ENCODE measurements at places on chromosomes 16 and 17. TPM values are rescaled to one million over a fixed set of nuclear protein-coding genes. Genes with fewer than 3 reads are reported as not detected.
A peak's percentile ranks its signal among the peaks of the same experiment; 100 is the strongest.

DNA sequence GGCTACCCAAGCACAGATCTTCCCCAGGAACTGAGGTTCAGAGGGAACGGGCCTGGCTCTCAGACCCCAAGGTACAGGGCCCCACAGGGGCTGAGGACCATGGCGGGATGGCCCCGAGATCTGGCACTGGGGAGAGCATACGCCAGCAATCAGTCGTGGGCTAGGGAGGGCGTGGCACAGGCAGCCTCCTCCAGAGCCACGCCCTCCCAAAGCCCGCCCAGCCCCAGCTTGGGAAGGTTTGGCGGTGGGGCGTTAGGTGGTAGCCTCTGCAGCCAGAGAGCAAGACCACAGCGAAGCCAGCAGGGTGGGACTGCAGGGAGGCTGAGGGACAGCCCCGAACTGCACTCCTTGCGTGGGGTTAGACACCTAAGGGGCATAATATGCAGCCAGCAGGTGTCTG, 11.6 kb downstream of the WNT9B start:
- no peak for DNase-seq
- H3K27ac ChIP-seq, result no peak overlapping the region
- H3K36me3 ChIP-seq, result no peaks in the 10 kb centered on the region
- no peaks in the 10 kb centered on the region for H3K4me1 ChIP-seq
- peaks cover 69% of the 10 kb centered on the region for H3K27me3 ChIP-seq
- H3K4me3 ChIP-seq, result no peak overlapping the region

The CCL14 gene
- total RNA-seq, result not detected

The DHRS7B gene
- 15.3 TPM for total RNA-seq

DNA sequence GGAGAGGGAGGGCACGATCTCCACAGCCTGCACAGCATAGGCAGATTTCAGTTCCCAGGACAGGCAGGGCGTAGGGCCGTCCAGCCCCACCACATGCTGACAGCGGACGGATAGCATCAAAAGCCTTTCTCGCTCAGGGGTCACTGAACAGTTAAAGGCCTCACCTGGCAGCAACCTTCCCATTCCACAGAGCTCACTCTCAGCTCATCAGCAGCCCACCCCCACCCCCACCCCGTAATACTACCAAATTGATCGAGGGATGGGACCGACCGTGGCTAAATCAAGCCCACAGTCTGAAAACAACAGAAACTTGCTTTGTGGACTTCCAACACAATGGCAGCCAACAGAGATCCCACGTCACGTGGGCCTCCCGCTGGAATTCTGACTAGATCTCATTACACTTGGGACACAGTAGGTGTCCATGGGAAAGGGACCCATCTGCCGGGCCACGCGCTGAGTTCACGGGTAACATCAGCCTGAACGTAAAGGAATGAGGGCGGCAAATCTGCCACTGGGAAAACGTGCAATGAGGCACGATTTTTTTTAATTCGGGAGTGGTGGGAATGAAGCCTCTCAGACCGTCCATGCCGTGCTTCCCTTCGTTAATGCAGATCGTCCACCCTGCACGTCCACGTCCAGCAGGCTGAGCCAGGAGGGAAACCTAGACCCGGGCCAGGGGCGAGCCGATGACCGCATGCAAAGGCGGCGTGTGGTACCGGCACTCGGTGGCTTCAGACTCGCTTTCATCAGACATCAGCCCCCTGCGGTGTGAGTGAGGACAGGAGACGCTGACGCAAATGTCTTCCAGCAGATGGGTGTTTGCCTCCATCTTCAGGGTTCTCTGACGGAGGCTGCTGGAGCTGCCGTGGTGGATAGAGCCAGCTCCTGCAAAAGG, 92.1 kb downstream of the TBC1D16 start:
- DNase-seq, result no peak
- no peaks in the 10 kb centered on the region for H3K4me1 ChIP-seq
- H3K36me3 ChIP-seq, result peaks cover 24% of the 10 kb centered on the region

The DDX5 gene
- 384 TPM for total RNA-seq

The SDK2 gene
- total RNA-seq, result not detected

DNA sequence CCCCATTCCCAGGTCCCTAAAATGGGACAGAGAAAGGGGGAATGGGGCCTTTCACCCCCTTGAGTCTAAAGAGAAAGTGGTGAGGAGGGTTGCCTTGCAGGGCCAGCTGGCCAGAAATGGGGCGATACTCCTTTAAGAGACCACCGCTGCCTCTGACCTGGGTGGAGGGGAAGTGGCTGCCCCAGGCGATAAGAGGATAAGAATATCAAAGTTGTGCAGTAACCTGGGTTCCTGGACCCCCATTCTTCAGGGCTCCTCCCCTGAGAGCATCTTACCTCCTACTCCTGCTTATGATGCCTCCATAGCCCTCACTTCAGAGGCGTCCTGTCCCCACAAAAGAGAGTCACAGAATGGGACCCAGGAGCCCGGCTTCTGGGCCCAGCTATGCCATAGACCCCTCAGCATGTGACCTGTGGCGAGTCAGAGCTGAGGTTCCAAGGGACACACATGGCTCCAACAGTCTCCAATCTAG, 5.2 kb upstream of the TSPOAP1 start:
- no peak for DNase-seq
- H3K27ac ChIP-seq, result no peak overlapping the region
- peaks cover 9% of the 10 kb centered on the region for H3K27me3 ChIP-seq
- peaks cover 9% of the 10 kb centered on the region for H3K4me1 ChIP-seq
- peaks cover 4% of the 10 kb centered on the region for H3K36me3 ChIP-seq
- no peak overlapping the region for H3K4me3 ChIP-seq

The TMED6 gene
- total RNA-seq, result 1.7 TPM

- no peaks in the 10 kb centered on the region for H3K4me1 ChIP-seq
- no peak overlapping the region for H3K4me3 ChIP-seq
- no peaks in the 10 kb centered on the region for H3K36me3 ChIP-seq
These were observed 28.8 kb downstream of the SYT17 start for GRCh38 chr16:19196871-19197270.

The SCARF1 gene
- total RNA-seq, result 0.37 TPM

DNA sequence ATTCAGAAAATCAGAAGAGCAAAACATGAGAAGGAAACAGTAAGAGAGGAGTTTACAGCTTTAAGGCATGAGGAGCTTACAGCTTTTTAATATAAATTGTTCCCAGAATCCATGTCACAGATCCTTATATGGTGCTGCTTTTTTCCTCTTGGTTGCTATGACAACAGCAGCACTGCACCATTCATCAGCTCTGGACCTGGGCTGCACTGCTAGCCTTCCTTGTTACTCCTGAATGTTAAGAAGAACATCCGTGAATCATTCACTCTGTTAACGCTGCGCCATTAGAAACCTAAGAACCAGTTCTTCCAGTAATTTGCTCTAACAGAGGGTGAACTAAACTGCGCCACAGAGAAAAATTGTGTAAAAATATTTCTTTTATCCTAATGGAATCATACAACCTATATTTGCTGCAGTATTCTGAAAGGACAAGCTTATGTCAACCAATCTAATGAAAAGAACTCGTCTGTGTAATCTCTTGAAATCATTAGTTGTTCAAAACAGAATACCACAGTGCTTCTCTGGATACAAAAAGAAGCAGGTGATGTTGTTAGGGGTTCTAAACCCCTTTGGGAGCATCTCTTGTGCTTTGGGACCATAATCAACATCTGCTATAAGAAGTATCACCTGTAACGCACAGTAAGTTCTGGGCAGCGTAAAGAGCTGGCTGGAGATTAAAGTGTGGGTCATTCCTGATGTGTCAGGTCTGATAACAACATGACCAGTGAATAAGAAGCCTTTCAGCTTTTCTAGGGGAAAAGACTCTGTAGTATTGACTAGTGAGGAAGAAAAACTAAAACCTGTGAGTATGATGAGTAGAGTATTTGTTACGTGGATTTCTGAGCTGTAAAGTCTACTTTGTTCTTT, 151.2 kb downstream of the TANC2 start:
- peaks cover 8% of the 10 kb centered on the region for H3K4me1 ChIP-seq
- H3K36me3 ChIP-seq, result peaks cover 7% of the 10 kb centered on the region
- H3K27ac ChIP-seq, result peak overlapping the region; percentile 79

- peaks cover 3% of the 10 kb centered on the region for H3K36me3 ChIP-seq
- no peak for DNase-seq
- peaks cover 15% of the 10 kb centered on the region for H3K4me1 ChIP-seq
- H3K4me3 ChIP-seq, result peak overlapping the region; percentile 9
These were observed 5.2 kb upstream of the HOXB13 start for GRCh38 chr17:48733632-48734328.

GRCh38 chr17:43924558-43924957, 17.2 kb upstream of the MPP2 start:
- no peak for DNase-seq
- peaks cover 100% of the 10 kb centered on the region for H3K27me3 ChIP-seq
- peaks cover 8% of the 10 kb centered on the region for H3K36me3 ChIP-seq
- H3K4me1 ChIP-seq, result peaks cover 14% of the 10 kb centered on the region
- H3K4me3 ChIP-seq, result no peak overlapping the region

GRCh38 chr16:11084876-11085485, 140.6 kb downstream of the CLEC16A start:
- H3K4me3 ChIP-seq, result no peak overlapping the region
- H3K27ac ChIP-seq, result no peak overlapping the region
- no peak for DNase-seq
- peaks cover 12% of the 10 kb centered on the region for H3K36me3 ChIP-seq

- peaks cover 57% of the 10 kb centered on the region for H3K4me1 ChIP-seq
- no peaks in the 10 kb centered on the region for H3K27me3 ChIP-seq
- DNase-seq, result no peak
- peak overlapping the region; percentile 27 for H3K27ac ChIP-seq
- H3K36me3 ChIP-seq, result peaks cover 47% of the 10 kb centered on the region
These were observed 4.0 kb downstream of the KIFC3 start for GRCh38 chr16:57798267-57798810.

GRCh38 chr17:29240477-29240876, 6.2 kb upstream of the CRYBA1 start:
- H3K27ac ChIP-seq, result peak overlapping the region; percentile 66
- H3K27me3 ChIP-seq, result no peaks in the 10 kb centered on the region
- no peak overlapping the region for H3K4me3 ChIP-seq
- no peaks in the 10 kb centered on the region for H3K36me3 ChIP-seq
- DNase-seq, result no peak

- no peak overlapping the region for H3K27ac ChIP-seq
- H3K4me3 ChIP-seq, result no peak overlapping the region
- no peak for DNase-seq
- H3K27me3 ChIP-seq, result peaks cover 84% of the 10 kb centered on the region
These were observed 32.3 kb downstream of the SCNN1G start for GRCh38 chr16:23214796-23215195.

The PYDC1 gene
- total RNA-seq, result not detected

- H3K27me3 ChIP-seq, result no peaks in the 10 kb centered on the region
- peaks cover 12% of the 10 kb centered on the region for H3K36me3 ChIP-seq
- no peak overlapping the region for H3K4me3 ChIP-seq
- H3K27ac ChIP-seq, result no peak overlapping the region
- DNase-seq, result no peak
These were observed 96.3 kb upstream of the ZNF750 start for GRCh38 chr17:82935966-82936767.

GRCh38 chr17:41885733-41886132, 20.5 kb upstream of the KLHL11 start:
- peaks cover 88% of the 10 kb centered on the region for H3K36me3 ChIP-seq
- H3K4me1 ChIP-seq, result no peaks in the 10 kb centered on the region
- H3K27ac ChIP-seq, result no peak overlapping the region

DNA sequence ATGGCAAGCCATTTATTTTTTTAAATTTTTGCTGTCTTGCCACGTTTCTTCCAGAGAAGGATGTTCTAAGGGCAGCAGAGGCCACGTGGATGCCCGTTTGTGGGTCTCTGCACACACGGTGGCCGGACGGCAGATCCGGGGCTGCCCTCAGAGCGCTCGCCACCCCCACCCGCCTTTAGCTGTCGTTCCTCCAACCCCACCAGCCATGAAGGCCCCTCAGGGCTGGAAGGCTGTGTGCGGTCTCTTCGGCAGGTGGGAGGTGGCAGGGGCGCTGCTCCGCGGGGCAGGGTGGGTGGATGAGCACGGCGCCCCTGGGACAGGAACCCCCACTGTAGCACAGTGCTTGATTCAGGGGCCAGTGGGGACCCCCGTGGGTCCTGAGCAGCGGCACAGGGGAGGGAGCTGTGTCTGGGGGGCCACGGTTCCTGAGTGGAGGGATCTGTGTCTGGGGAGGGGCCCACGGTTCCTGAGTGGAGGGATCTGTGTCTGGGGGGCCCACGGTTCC, 49.7 kb downstream of the ZFPM1 start:
- no peaks in the 10 kb centered on the region for H3K27me3 ChIP-seq
- no peak for DNase-seq
- peaks cover 9% of the 10 kb centered on the region for H3K4me1 ChIP-seq

The GNGT2 gene
- not detected for total RNA-seq

DNA sequence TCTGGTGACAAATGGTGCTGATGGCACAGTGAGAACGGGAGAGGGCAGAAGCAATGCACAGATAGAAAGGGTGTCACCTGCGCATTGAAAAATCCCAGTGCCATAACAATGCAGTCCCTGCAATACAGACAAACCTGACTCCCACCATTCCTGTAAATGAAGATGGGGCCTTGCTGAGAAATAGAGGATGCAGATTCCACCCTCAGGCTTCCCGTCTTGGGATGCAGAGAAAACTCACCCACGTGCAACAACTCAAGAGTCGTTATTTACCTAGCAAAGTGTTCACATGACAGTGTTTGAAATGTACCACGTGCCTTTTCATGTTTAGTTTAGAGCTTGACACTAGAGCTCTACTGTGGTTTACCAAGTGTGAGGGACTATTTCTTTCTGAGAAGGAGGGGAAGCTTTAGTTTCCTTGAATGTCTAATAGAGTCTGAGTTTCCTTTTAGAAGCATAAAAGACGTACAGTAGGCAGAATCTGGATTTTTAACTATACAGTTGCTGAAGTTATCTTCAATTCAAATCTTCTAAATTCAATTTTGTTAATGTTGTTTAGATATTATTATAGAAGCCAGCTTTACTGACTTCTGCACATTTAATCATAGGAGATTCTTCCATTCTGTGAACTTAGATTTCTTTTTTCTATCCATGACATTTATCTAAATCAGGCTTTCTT, 35.6 kb downstream of the WWOX start:
- H3K36me3 ChIP-seq, result no peaks in the 10 kb centered on the region
- no peaks in the 10 kb centered on the region for H3K27me3 ChIP-seq
- H3K4me1 ChIP-seq, result no peaks in the 10 kb centered on the region
- no peak overlapping the region for H3K27ac ChIP-seq
- H3K4me3 ChIP-seq, result no peak overlapping the region

GRCh38 chr16:48574766-48575165, 35.2 kb downstream of the N4BP1 start:
- no peaks in the 10 kb centered on the region for H3K27me3 ChIP-seq
- peak; percentile 10 for DNase-seq
- H3K4me1 ChIP-seq, result peaks cover 42% of the 10 kb centered on the region
- no peak overlapping the region for H3K4me3 ChIP-seq
- H3K27ac ChIP-seq, result no peak overlapping the region

DNA sequence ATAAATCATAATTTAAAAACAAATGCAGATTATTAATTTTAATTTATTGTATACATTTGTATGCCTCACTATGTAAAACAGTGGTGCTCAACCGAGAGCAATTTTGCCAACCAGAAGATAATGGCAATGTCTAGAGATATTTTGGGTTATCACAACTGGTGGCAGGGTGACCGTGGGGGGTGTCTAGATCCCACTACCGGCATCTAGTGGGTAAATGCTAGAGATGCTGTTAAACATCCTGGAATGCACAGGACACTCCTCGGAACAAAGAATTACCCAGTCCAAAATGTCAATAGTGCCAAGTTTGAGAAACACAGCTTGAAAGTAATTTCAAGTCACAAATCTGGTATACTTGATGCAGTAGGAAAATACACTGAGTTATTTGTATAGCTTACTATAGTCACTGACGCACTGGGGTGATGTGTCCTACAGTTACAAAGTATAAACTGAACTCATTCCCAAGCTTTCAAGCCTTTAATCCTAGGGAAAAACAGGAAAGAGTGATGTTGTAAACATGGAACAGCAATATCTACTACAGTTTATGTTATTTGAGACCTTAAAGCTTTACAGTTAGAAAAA, 133.5 kb downstream of the BRIP1 start:
- H3K36me3 ChIP-seq, result no peaks in the 10 kb centered on the region
- H3K4me3 ChIP-seq, result no peak overlapping the region
- H3K27ac ChIP-seq, result no peak overlapping the region
- DNase-seq, result no peak
- no peaks in the 10 kb centered on the region for H3K4me1 ChIP-seq
- no peaks in the 10 kb centered on the region for H3K27me3 ChIP-seq
